ENCODE measurements at places on chromosomes 1 and 21.

GRCh38 chr1:94036730-94037129 lies 84.2 kb downstream of the ABCA4 start:
- DNase-seq = no peak

DNA sequence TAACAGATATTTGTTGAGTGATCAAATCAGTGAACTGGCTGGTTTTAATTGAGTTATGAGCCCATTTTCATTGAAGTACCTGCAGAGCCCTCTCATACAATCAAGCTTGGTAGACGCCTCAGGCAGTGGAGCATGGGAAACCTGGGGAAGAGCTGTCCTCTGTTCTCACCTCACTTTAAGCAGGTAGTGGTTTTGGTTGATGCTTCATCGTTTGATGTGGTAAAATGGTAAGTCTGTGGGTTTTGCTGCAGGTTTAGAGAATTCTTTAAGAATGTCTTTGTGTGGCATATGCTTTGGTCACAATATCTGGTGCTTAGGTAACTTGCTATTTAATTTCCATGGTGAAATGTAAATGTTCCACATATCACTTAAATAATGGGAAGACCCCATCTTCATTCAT lies 10.0 kb downstream of the LAMC1 start:
- DNase-seq = no peak

DNA sequence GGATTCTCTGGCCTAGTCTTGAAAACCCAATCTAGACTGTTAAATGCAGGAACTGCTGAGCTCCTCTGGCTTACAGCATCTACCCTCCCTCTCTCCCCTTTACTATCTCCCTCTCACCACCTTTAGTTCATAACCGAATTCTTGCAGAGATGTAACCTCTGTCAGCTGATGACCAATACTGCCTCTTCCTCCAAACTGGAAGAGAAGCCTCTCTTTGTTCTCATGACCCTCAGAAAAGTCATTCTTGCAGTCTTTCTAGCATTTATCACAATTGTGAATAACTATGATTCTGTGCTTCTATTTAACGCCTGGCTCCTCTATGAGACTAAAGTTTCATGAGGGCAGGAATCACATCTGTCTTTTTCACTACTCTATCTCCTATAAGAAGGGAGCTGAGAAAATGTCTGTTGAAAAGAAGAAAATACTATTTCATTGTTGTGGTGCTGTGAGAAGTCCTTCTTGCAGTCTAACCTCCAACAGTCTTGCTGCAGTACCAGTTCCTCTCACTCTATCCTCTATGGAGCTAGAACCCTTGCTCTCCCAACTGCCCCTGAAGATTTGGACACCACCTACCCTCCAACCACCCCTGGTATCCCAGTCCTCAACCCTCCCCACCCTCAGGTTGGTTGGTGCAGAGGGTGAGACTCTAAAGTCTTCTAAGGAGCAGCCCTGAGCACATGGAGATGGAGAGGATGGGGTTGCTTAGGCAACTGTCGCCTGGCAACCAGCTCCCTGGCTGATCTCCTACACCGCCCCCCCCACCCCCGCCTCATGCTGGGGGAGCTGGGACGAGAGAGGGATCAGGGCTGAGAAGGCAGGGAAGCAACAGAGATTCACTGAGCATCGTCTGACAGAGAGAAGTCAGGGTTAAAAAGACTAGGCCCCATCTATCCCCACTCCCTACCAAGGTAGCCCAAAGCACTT lies 13.9 kb downstream of the MEF2D start:
- peak; percentile 77 for DNase-seq

DNA sequence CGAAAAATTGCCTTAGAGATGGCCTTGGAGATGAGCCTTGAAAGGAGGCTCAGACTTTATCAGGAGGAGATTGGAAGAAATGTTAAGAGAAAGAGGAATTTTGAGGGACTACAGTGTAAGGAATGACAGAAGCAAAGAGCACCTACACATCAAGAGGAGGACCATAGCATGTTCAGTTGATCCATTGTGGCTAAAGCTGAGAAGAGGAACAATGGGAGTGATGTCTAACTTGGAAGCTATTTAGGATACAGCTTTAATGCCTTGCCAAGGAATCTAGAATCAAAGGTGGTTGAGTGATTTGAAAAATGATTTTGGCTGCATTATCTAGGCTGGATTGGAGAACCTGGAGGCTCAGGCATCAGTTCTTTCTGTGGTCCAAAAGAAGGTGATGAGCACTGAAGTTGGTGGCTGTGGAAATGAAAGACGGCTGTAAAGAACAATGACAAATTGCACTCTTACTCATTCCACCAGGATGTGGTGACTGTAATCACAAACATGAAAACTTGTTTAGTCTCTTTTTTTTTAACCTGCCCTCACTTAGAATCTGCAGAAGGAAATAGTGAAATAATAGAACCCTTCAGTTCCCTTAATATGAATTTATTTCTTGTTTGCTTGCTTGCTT lies 11.3 kb downstream of the FAM20B start:
- DNase-seq = no peak

DNA sequence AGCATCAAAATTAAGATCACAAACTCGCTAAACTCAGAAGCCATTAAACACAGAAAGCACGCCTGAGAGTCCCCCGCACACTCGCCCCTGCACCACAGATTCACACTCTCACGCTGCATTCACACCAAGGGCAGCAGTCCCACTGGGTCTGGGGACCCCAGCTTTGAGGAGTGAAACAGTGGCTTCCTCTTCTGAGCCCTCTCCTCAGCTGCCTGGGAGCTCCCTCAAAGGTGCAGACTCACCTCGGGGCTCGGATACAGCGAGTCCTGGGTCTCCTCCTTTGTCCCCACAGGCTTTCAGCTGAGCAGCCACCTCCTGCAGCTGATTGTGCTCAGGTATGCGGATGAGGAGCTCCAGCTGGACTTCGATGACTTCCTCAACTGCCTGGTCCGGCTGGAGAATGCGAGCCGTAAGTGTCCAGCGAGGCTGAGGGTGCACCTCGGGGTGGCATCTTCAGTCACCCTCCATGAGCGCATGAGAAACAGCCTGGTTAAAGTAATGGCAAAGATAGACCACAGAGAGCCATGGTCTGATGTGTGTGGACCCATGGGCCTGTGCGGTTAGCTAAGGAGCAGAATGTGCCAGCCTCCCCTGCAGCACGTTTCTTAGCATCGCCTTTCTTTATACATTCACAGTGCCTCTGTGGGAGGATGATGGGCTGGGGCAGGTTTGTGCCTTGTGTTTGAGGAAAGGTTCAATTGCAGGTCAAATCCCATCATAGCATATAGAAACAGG lies 47.9 kb downstream of the CAPN9 start:
- DNase-seq = no peak

GRCh38 chr1:152189657-152190442 lies 30.8 kb upstream of the RPTN start:
- peak; percentile 72 for DNase-seq

- no peak for DNase-seq
These were observed 43.8 kb upstream of the SELENON start for GRCh38 chr1:25756215-25756614.

GRCh38 chr1:2980073-2980791 lies 41.0 kb upstream of the ACTRT2 start:
- DNase-seq = no peak

DNA sequence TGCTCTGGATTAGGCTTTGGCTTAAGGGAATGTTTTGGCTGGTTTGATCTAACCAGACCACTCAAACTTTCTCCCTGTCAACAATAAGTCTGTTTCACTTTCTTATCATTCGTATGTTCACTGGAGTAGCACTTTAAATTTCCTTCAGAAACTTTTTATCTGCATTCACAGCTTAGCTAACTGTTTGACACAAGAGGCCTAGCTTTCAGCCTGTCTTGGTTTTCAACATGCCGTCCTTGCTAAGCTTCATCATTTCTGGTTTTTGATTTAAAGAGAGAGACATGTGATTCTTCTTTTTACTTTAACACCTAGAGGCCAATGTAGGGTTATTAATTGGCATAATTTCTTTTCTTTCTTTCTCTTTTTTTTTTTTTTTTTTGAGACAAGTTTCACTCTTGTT lies 14.9 kb upstream of the CYB5R1 start:
- no peak for DNase-seq

DNA sequence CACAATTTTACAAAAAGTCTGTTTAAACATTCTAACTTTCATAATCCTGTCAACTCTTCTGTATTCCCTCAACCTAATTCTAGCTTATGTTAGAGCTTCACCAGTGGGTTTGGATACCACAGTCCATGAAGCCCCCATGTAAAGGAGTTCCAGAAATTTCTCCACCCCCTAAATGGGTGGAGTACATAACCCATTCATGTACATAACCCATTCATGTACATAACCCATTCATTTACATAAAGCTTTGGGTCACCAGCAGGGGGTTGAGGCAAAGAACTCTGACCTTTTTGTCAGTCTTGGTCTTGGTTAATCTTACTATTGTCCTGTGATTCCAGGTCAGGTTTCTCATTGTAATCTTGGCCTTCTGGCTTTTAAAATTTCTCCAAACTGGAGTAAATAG lies 61.6 kb downstream of the SMYD2 start:
- no peak for DNase-seq

DNA sequence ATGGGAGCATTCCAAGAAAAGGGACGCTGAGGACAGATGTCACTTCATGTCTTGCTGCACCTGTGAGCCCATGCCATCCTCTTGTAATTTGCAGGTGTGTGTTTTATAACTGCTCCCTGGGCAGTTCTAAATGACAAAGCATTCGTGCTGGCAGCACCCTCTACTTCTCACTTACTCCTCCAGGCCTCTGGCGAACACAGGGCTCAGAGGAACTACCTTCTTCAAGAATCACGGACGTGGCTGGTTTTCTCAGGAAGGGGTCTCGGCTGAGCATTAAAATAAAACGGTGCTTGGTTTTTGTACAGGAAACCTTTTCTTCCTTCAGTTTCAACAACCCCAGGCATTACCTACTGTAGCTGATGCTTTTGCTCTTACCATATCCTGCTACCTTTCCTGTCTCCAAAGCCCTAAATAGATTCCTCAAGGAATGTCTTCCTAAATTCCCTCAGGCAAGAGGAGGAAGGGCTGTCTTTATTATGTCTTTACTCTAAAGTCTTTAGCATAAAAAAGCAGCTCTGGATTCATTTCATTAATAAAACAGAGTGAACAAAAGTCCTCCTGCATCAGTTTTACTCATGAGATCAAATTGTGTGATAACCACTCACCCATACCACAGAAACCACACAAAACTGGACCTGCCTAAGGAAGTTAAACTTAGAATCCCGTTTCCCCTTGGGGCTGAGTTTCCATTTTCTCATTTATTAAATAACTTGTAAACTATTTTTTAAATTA lies 79.0 kb upstream of the MAP10 start:
- no peak for DNase-seq

DNA sequence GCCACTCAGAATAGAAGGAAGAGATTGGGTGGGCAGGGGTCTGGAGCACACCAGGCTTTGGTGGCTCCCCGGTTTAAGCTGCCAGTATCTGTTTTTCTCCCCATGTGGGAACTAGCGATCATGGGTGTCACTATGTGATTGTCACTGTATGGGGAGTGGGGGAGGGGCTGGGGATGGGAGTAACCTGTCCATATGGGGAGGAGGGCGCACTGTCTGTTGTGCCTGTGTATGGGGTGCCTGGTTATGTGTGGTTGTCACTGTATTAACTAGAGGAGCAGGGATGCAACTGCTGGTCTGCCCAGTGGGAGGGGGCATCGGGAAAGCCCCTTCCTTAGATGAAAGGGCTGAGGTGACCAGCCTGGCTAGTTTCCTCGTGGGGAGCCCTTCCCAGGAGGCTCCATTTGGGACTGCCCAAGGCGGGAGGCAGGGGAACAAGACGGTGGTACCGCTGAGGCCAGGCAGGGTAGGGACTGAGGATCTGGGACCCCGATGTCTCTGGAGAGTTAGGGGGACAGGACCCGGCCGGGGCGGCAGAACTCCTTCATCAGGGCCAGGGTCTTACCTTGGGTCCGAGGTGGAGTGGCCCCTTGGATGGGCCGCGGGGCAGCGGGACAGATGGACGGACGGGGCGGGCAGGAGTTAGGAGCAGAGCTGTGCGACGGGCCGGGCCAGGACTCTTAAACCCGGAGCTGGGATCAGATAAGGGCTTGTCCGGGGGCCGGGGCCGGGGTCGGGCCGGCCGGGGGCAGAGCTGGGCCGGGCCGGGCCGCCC lies at the start of gene KCNJ10:
KCNJ10 (minus strand) TSS at position 701 of the 772 bp plus-strand sequence. CDS start 27,628 bp downstream, outside the sequence.
- DNase-seq = no peak

- no peak for DNase-seq
These were observed 49.1 kb upstream of the CR2 start for GRCh38 chr1:207404849-207405525.

GRCh38 chr1:2784854-2785630 lies 16.5 kb downstream of the TTC34 start:
- DNase-seq = no peak

DNA sequence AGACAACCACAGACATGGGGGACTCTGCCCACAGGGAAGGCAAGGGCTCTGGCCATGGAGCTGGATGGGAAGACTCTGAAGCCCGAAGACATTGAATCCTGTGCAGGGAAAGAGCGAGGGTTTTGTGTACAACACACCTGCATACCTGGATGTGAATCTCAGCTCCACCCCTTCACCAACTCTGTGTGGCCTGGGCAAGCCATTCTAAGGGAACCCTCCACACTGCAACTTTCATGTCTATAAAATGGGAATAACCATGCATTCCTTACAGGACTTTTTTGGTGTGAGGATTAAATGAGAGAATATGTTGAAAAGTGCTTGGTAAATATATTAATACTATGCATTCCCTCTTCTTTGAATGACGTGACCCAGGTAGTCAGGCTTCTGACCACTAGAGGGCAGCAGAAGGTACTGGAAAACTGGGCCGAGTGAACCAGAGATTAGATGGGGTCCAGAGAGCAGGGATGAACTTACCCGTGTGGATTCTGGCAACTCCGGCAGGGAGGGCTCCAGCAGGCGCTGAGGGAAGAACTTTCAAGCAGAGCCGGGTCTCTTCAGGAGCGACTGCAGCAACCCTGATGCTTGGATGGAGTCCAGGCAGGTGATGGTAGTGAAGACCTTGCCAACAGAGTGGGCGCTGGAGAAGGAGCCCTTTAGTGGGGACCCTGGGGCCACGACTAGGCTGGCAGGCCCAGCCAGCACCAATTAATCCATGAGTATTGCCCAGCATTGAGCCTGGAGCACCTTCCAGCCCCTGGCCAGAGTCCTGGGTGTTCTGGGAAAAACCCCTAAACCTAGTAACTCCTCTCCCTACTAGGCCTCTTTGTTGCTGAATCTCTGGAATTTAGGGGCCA lies 834 bp upstream of the ELF3 start:
- DNase-seq = peak; percentile 74

GRCh38 chr1:21304488-21304887 lies 14.2 kb upstream of the ECE1 start:
- no peak for DNase-seq

DNA sequence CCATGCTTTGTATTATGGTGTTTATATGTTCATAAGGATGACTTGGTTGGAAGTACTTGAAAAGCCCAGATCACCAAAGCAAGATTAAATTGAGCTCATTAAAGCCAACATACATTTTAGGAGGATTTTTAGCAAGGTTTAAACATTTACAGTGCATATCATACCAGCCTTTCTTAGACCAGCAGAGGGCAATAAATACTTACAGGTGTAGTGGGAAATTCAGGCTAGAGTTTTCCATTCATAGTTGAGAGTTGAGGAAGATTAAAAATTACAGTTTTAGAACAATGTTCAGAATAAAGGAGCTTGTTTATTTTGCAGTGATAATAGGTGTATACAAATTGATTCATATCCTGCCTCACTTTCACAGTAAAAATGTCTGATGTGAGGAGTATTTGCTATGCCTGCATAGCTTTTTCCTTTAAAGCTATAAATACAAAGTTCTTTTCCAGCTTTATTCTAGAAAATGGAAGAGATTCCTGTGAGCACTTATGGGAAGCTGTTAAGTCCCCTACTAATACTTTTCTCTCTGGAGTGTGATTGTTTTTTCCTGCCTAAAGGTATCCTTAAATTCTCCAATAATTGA lies 35.3 kb downstream of the DTL start:
- DNase-seq = no peak

GRCh38 chr1:206946261-206946660 lies at the start of gene PIGR:
PIGR (minus strand) TSS chr1:206946466; CDS start chr1:206940531, 5,935 bp downstream.
- DNase-seq = no peak

- DNase-seq = no peak
These were observed 99.4 kb upstream of the S1PR1 start for GRCh38 chr1:101137144-101138126.
